ENCODE measurements at places on chromosomes 3 and 15.

- H3K27me3 ChIP-seq = peaks cover 15% of the 10 kb centered on the region
- H3K36me3 ChIP-seq = no peaks in the 10 kb centered on the region
- no peak overlapping the region for H3K4me3 ChIP-seq
- no peaks in the 10 kb centered on the region for H3K4me1 ChIP-seq
- no peak overlapping the region for H3K27ac ChIP-seq
These were observed 71.3 kb upstream of the VEPH1 start for GRCh38 chr3:157574531-157574930.

- DNase-seq = no peak
- H3K27ac ChIP-seq = no peak overlapping the region
- no peak overlapping the region for H3K4me3 ChIP-seq
- peaks cover 16% of the 10 kb centered on the region for H3K4me1 ChIP-seq
- no peaks in the 10 kb centered on the region for H3K36me3 ChIP-seq
These were observed 2.1 kb downstream of the TM6SF1 start for GRCh38 chr15:83109532-83109931.

GRCh38 chr3:194384156-194384555 lies 14.6 kb upstream of the LRRC15 start:
- no peak overlapping the region for H3K27ac ChIP-seq
- no peak for DNase-seq
- no peaks in the 10 kb centered on the region for H3K4me1 ChIP-seq
- no peaks in the 10 kb centered on the region for H3K27me3 ChIP-seq

GRCh38 chr3:135811651-135812050 lies 153.9 kb upstream of the PPP2R3A start:
- no peaks in the 10 kb centered on the region for H3K36me3 ChIP-seq
- no peak for DNase-seq
- H3K27ac ChIP-seq = no peak overlapping the region
- no peak overlapping the region for H3K4me3 ChIP-seq
- no peaks in the 10 kb centered on the region for H3K27me3 ChIP-seq

GRCh38 chr3:123759871-123760270 lies 124.3 kb downstream of the MYLK start:
- H3K36me3 ChIP-seq = no peaks in the 10 kb centered on the region
- no peak for DNase-seq
- H3K4me3 ChIP-seq = no peak overlapping the region
- peaks cover 6% of the 10 kb centered on the region for H3K4me1 ChIP-seq

- peak overlapping the region; percentile 73 for H3K27ac ChIP-seq
- no peaks in the 10 kb centered on the region for H3K36me3 ChIP-seq
- peaks cover 37% of the 10 kb centered on the region for H3K4me1 ChIP-seq
- peaks cover 52% of the 10 kb centered on the region for H3K27me3 ChIP-seq
These were observed 277.3 kb downstream of the UACA start for GRCh38 chr15:70486012-70486411.

Data from activated naive CD8-positive, alpha-beta T cell treated with anti-CD3 and anti-CD28 coated beads for 36 hours (primary cell).